GM23338 (cell line): ENCODE measurements at places on chromosomes 2 and 18. TPM values are rescaled to one million over a fixed set of nuclear protein-coding genes. Genes with fewer than 3 reads are reported as not detected.

SLC14A1 gene
- 0.21 TPM in 1 of 2 replicates, not detected in the other for total RNA-seq

LRRC30 gene
- not detected in 2 replicates for total RNA-seq

TXNDC2 gene
- not detected in 2 replicates for total RNA-seq

GRCh38 chr2:213229814-213230213 is 54.5 kb upstream of the SPAG16 start:
- H3K27me3 ChIP-seq, result no peaks in the 10 kb centered on the region
- H3K4me3 ChIP-seq, result no peak overlapping the region
- H3K4me1 ChIP-seq, result peaks cover 19% of the 10 kb centered on the region
- DNase-seq, result no peak
- no peak overlapping the region for H3K27ac ChIP-seq

DNA sequence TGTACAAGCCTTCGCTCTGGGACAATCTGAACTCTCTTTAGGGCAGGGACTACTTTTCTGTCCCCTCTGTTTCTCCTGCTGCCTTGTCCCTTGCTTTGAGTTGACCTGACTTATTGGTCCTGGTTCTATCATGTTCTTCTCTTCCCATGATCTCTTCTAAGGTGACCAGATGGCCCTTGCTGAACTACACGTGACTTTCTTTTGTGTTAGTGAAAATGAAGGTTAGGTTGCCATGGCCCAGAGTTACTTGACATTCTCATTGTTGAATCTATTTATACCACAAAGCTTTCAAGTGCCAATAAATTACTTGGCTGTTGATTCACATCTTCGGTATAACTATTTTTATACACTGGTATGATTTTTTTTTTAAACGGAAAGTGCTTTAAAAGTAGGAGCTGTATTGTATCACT is 24.4 kb downstream of the MRPL33 start:
- no peak overlapping the region for H3K4me3 ChIP-seq
- no peak overlapping the region for H3K27ac ChIP-seq
- no peaks in the 10 kb centered on the region for H3K36me3 ChIP-seq

TMEM178A gene
- total RNA-seq, result 12.3 and 17.4 TPM in 2 replicates

DNA sequence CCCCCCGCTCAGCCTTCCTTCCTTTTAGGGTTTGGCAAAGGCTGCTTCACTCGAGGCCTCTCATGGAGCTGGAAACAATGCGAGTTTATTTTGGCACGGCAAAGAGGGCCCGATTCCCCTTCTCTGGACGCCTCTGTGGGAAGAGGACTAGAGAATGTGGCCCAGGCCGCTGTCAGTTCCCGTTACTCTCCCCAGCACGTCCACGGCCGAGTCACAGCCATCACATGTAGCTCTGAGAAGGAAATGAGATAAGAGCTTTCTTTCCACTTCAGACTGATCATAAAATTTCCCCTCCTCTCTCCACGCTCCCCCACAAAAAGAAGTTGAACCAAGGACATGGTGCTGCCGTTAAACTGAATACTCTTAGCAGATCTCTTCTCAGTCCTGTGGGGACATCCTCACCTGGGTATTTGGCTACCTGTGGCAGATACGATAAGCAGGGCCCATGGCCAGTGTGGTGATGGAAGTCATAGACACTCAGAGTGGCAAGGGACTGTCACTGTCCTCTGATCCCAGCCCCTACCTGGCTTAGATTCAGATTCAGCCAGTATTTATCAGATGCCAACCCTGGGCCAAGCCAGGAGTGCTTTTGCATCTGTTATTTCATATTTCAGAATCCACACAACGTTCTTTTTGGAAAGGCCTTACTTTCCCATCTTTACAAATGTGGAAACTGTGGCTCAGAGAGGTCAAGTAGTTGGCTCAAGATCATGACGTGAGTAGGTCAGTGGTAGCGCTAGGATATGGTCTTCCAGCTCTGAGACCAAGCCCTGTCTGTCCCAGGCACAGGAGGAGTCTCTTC is 101.2 kb downstream of the MCFD2 start:
- DNase-seq, result no peak
- no peaks in the 10 kb centered on the region for H3K27me3 ChIP-seq
- no peaks in the 10 kb centered on the region for H3K36me3 ChIP-seq
- H3K4me1 ChIP-seq, result 0 out of 2 replicates have a peak, but pooled peaks cover 4% of the 10 kb centered on the region
- H3K4me3 ChIP-seq, result no peak overlapping the region

- H3K4me1 ChIP-seq, result no peaks in the 10 kb centered on the region
- no peaks in the 10 kb centered on the region for H3K36me3 ChIP-seq
- no peak for DNase-seq
- H3K27me3 ChIP-seq, result no peaks in the 10 kb centered on the region
These were observed 305.7 kb upstream of the TNP1 start for GRCh38 chr2:217165547-217165946.

- H3K4me1 ChIP-seq, result peaks cover 34% of the 10 kb centered on the region
- DNase-seq, result peak; percentile 82
- H3K27ac ChIP-seq, result peak overlapping the region; percentile 94
- H3K27me3 ChIP-seq, result no peaks in the 10 kb centered on the region
- no peaks in the 10 kb centered on the region for H3K36me3 ChIP-seq
These were observed 325.5 kb upstream of the HS6ST1 start for GRCh38 chr2:128644156-128644555.

GRCh38 chr2:55061523-55062344 is 11.5 kb upstream of the RTN4 start:
- H3K36me3 ChIP-seq, result no peaks in the 10 kb centered on the region
- no peaks in the 10 kb centered on the region for H3K27me3 ChIP-seq
- H3K4me1 ChIP-seq, result no peaks in the 10 kb centered on the region
- H3K27ac ChIP-seq, result no peak overlapping the region
- no peak overlapping the region for H3K4me3 ChIP-seq
- no peak for DNase-seq

CD207 gene
- not detected in 2 replicates for total RNA-seq

MYO3B gene
- 0.19 and 0.42 TPM in 2 replicates for total RNA-seq

NOL4 gene
- 0.52 and 4.4 TPM in 2 replicates for total RNA-seq

GRCh38 chr2:154704991-154705390 is 6.5 kb downstream of the KCNJ3 start:
- H3K4me1 ChIP-seq, result no peaks in the 10 kb centered on the region
- no peak for DNase-seq
- H3K4me3 ChIP-seq, result no peak overlapping the region
- H3K27ac ChIP-seq, result no peak overlapping the region
- peaks cover 10% of the 10 kb centered on the region for H3K27me3 ChIP-seq

DNA sequence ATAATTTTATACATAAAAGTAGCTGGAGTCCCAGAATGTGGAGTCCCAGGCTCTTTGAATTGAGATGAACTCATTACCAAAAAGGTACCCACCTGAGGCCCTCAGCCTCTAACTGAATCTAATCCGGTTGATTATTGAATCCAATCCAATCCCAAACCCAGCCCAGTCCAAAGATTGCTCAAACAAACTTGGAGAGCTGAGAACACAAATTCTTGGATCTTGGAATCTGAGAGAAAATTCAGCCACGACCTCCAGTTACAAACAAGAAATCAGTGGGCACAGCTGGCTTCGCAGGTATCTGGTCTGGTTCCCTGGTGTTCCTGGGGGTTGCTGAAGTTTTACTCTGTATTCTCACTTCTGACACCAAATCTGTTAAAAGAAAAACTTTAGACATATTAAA is 28.4 kb upstream of the RHOB start:
- no peak overlapping the region for H3K4me3 ChIP-seq
- H3K4me1 ChIP-seq, result no peaks in the 10 kb centered on the region
- no peak overlapping the region for H3K27ac ChIP-seq
- DNase-seq, result no peak
- H3K36me3 ChIP-seq, result no peaks in the 10 kb centered on the region

DNA sequence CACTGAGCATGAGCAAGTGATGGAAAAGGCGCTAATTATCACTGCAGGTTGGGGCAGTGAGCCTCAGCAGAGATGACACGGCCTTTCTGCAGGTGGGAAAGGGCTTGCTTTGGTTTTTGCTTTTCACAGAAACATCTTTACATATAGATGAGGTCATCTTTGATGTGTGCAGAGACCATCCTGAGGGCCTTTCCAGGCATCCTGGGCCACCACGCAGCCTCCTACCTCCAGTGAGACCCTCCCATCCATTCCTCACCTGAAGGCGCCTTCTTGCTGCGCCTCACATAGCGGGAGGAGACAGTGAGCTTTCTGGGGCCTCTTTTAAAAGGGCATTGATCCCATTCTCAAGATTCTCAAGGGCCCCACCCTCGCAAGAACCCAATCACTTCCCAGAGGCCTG is 235.3 kb upstream of the RAB6C start:
- H3K27ac ChIP-seq, result no peak overlapping the region
- no peaks in the 10 kb centered on the region for H3K36me3 ChIP-seq
- no peak overlapping the region for H3K4me3 ChIP-seq
- H3K4me1 ChIP-seq, result no peaks in the 10 kb centered on the region
- no peaks in the 10 kb centered on the region for H3K27me3 ChIP-seq

SPEG gene
- total RNA-seq, result 32.4 and 32.6 TPM in 2 replicates

- no peak overlapping the region for H3K27ac ChIP-seq
- H3K36me3 ChIP-seq, result no peaks in the 10 kb centered on the region
- H3K4me1 ChIP-seq, result peaks cover 10% of the 10 kb centered on the region; the same call in 1 of the 2 replicates
- no peak overlapping the region for H3K4me3 ChIP-seq
- no peak for DNase-seq
These were observed 99.7 kb upstream of the CD302 start for GRCh38 chr2:159897720-159898119.

GPR45 gene
- total RNA-seq, result 0.21 and 0.23 TPM in 2 replicates

UGT1A4 gene
- total RNA-seq, result not detected in 2 replicates

- peak overlapping the region; percentile 24; the same call in 1 of the 2 replicates for H3K27ac ChIP-seq
- H3K4me1 ChIP-seq, result no peaks in the 10 kb centered on the region; the same call in 1 of the 2 replicates
- H3K27me3 ChIP-seq, result no peaks in the 10 kb centered on the region
- H3K36me3 ChIP-seq, result no peaks in the 10 kb centered on the region
These were observed 124.0 kb downstream of the GAREM1 start for GRCh38 chr18:32346671-32347070.

DNA sequence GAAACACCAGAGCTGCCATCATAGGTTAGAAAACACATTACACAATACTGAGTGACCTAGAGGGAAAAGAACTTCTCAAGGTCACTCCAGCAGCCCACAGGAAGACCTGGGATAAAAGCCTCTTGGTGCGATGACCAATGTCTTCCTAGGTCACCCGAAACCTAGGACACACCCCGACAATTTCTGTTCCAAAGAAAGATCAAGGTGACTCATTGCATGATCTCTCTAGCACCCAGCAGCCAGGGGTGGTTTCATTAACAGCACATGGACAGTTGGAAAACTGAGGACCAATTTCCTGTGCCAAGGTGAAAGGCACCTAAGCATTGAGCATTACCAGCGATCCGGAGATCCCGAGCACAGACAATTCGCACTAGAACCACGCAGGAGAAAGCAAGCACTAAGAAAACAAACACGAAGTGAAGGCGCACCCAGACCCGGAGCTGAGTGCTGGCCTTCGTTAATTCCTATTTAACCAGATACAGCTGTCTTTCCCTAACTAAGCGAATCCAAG is 1.5 kb downstream of the CACNB4 start:
- H3K27ac ChIP-seq, result no peak overlapping the region
- H3K4me1 ChIP-seq, result peaks cover 4% of the 10 kb centered on the region; the same call in 1 of the 2 replicates
- no peaks in the 10 kb centered on the region for H3K36me3 ChIP-seq
- peaks cover 74% of the 10 kb centered on the region for H3K27me3 ChIP-seq

DNA sequence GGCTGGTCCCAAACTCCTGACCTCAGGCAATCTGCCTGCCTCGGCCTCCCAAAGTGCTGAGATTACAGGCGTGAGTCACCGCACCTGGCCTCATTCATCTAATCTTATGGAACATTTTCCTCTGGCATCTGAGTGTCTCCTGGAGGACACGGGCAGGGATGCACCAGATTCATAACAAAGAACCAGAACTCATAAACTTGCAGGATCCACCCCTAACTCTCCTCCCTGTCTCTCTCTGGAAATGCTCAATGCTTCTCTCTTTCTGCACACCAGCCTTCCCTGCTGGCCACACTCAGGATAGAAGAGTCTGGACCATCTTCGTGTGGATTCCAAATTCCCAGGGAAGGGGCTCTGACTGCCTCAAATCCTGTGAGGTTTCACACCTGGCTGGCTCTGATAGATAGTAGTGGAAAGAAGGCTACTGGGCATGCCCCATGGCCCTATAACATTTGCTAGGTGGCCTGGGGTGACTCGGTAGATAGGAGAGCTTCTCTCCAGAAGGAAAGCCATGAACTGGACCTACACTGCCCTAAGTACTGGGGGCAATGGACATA is 483.2 kb upstream of the GYPC start:
- H3K27ac ChIP-seq, result no peak overlapping the region
- no peaks in the 10 kb centered on the region for H3K4me1 ChIP-seq
- H3K4me3 ChIP-seq, result no peak overlapping the region

DNA sequence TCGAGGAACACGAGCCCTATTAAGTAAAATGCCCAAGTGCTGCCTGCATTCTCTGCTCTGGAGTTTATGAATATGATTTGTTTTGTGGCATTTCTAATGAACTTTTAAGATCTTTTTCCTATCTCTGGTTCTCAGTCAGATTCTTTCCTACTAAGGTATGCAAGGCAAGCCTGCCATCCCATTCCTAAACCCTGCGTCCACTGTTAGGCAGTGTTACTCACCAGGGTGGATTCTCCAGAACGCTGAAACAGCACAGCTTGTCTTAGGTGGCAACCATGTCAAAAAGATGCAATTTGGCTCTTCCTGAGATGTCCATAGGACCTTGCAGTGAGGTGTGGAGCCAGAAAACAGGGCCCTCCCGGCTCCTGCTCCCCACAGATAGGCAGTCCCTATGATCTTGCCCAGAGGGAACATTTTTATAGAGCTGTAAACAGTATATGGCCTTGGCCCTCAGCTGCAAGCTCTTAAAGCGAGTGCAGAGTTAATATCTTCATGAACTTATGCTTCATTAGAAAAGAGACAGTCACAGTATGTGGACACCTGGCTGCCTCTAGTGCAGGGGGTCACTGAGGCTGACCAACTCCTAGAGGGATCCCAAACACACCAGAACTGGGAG is 84.4 kb downstream of the TPGS2 start:
- DNase-seq, result no peak
- H3K36me3 ChIP-seq, result no peaks in the 10 kb centered on the region
- no peaks in the 10 kb centered on the region for H3K4me1 ChIP-seq
- no peaks in the 10 kb centered on the region for H3K27me3 ChIP-seq
- no peak overlapping the region for H3K4me3 ChIP-seq
- H3K27ac ChIP-seq, result no peak overlapping the region

CHST9 gene
- total RNA-seq, result 14.3 and 15.5 TPM in 2 replicates

CYTIP gene
- total RNA-seq, result not detected in 2 replicates

PID1 gene
- total RNA-seq, result 2.4 and 4.0 TPM in 2 replicates

- H3K4me1 ChIP-seq, result no peaks in the 10 kb centered on the region
- no peaks in the 10 kb centered on the region for H3K36me3 ChIP-seq
- H3K27me3 ChIP-seq, result no peaks in the 10 kb centered on the region
- H3K4me3 ChIP-seq, result no peak overlapping the region
- no peak for DNase-seq
These were observed 65.6 kb upstream of the RFX8 start for GRCh38 chr2:101540518-101540917.

ANKRD30BL gene
- 0.17 and 0.62 TPM in 2 replicates for total RNA-seq

DNA sequence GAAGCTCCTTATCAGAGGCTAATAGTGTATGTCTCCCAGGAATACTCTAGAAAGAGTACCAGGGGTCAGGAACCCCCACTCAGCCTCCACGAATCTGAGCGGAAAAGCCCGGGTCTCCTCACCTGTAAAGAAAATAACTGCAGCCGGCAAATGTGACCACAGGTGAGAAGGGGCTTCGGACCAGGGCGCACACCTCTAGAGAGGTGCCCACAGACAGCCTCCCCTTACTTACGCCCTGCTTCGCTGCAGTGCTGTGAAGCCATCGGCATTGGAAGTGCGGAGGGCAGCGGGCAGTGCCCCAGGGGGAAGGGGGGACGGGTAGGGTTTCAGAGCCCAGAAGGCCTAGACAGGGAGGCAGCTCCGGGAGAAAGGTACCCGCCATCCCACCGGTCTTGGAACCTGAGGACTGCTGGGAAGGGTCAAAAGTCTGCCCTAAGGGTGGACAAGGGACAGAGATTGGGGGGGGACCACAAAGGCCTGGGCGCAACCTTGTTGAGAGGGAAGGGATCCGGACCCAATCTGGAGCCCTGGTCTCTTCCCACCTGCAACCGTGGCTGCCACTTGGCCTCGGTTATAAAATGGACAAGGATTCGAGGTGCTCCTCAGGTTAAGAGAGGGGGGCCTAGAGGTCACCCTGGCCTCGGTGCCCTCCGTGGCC is 642 bp upstream of the STEAP3 start:
- peak overlapping the region; percentile 75 for H3K4me3 ChIP-seq
- no peaks in the 10 kb centered on the region for H3K36me3 ChIP-seq
- H3K4me1 ChIP-seq, result peaks cover 42% of the 10 kb centered on the region
- H3K27ac ChIP-seq, result no peak overlapping the region
- peak; percentile 15 for DNase-seq
